ENCODE measurements at places on chromosomes 7 and 10.

DNA sequence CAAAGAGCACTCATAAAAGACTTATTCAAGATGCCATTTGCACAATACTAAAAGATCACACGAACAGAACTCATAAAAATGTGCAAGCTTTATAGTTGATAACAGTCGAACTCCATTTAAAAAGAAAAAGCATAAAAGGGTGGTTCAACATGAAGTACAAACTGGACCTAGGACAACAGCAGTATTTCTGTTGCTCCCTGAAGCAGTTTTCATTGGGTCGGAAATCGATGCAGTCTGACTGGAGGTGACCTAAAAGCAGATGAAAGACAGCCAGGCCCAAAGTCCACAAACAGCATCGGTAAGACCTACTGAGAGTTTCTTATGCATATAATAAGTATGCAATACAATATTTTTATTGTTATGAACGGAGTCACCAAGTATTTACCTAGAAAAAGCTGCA is 23.9 kb downstream of the FAM171A1 start:
- no peak for DNase-seq

GRCh38 chr7:142968229-142968628 is 6.1 kb upstream of the KEL start:
- DNase-seq, result no peak

- DNase-seq, result no peak
These were observed 38.8 kb downstream of the PTN start for GRCh38 chr7:137304624-137305235.

GRCh38 chr7:99339595-99339994 is 13.9 kb downstream of the ARPC1A start:
- DNase-seq, result no peak
